ENCODE measurements at places on chromosomes 3 and 15.
A peak's percentile ranks its signal among the peaks of the same experiment; 100 is the strongest.

DNA sequence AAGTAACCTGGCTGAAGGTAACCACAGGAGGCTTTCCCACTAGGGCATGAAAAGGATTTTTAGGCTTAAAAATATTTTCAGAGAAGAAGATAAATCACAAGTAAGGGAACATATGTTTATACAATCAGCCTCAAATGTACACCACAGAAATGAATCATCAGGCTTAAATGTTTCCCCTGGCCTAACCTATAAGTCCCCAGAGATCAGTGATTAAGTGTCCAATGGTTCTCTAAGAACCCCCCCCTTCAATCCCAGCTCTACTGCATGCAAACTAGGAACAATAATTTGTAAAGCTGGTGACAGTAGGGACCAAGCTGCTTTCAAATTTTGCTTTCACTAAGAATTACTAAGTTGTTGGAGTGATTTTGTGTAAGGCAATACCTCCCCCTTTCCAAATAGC lies 431.6 kb upstream of the LMCD1 start:
- no peak for DNase-seq

DNA sequence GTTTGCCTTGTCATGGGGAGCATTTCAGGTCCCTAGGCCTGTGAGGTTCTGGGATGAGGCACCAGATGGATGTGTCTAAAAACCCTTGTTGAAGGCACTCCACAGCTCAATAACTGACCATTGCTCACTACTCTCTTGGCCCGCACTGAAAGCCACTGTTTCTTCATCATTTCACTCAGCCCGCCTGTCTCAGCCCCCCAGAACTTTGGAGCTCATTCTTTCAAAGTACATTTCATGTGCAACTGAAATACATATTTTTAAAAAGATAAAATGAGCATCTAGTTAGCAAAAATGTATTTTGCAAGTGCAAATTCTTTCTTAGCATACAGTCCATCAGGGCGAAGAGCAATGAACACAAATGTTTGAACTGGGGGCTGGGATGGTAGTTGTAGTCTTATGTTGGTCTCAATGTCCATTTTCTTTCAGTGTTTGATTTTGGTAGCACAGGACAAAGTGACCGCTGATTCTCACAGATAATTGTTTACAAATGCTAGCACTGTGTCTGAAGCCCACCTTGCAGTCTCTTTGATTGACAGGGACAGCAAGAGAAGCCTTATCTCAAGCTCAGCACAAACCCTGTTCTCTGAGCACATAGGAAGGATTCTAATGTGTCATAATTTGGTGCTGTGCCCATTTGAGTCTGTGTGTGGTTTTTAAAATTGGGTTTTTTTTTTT lies 19.6 kb downstream of the HEMK1 start:
- DNase-seq = no peak

DNA sequence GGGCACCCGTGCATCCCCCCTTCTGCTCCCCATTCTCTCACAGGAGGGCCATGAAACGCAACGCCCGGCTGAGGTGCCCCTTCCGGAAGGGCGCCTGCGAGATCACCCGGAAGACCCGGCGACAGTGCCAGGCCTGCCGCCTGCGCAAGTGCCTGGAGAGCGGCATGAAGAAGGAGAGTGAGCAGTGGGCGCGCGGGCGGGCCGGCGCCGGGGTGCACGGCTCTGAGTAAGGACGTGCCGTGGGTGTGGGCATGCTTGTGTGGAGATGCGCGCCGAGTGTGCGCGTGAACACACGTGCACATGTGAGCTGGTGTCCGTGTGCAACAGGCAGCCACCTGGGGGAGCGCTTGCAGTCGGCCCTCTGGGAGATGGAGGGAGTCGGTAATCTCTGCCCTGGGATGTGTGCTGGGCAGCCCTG lies 28.1 kb downstream of the NR1I2 start:
- DNase-seq = peak; percentile 47

- DNase-seq = no peak
Measured at GRCh38 chr3:100096866-100097265, 17.4 kb downstream of the FILIP1L start.

- no peak for DNase-seq
Measured at GRCh38 chr15:76863123-76863522, 42.0 kb downstream of the SCAPER start.

DNA sequence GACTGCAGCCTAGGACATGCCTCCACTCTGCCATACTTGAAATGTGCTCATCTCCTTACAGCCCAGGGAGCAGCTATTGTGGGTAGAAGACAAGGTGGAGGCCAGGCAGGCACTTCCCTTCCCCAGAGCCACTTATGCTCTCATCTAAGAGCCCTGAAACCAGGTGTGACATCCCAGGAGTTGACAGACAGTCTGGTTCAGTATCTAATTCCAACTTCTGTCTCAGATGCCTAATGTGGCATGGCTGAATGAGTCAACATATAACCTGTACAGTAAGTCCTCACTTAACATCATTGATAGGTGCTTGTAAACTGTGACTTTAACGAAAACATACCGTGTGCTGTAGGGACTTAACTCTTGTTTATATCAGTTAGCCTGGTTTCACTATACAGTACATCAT lies 1.2 kb upstream of the CAPN3 start:
- DNase-seq = no peak

- DNase-seq = no peak
Measured at GRCh38 chr15:77895742-77896141, 181.8 kb downstream of the TBC1D2B start.

- no peak for DNase-seq
Measured at GRCh38 chr3:188739511-188739910, 432.3 kb upstream of the TPRG1 start.

GRCh38 chr3:62318752-62319569 lies 54.4 kb downstream of the FEZF2 start:
- peak; percentile 64 for DNase-seq

DNA sequence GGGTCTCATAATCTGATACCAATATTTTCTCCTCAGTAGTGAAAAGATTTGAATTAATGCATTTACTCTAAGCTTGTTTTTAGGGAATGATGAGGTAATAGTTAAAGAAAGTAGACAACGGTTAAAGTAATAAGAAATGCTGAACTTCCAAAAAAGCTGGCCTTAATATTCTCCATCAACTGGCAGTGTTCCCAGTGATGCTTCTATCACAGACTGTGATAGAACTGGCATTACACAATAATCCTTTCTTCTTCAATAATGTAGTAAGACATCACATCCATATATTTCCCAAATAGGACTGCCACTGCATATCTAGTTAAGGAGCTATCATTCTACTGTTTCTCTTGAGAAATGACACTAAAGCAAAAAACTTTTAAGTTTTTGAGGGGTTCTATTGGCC lies 188.7 kb downstream of the IL5RA start:
- no peak for DNase-seq

DNA sequence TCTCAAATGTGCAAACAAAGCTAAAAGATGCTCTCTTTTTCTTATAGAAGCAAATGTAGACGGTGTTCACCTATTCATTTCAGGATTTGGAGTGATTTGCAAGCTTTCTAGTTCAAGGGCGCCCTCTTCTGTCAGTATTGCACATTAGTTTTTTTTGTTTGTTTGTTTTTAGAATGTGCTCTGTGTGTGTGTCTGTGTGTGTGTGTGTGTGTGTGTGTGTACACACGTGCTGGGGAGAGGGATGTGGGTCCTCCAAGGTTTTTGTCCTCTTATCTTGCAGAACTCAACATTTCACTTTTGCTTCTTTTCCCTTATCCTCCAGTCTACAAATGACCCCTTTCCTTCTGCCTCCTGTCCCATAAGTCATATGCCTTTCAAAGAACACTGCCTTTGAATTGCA lies 23.5 kb downstream of the DNAH1 start:
- DNase-seq = peak; percentile 11

DNA sequence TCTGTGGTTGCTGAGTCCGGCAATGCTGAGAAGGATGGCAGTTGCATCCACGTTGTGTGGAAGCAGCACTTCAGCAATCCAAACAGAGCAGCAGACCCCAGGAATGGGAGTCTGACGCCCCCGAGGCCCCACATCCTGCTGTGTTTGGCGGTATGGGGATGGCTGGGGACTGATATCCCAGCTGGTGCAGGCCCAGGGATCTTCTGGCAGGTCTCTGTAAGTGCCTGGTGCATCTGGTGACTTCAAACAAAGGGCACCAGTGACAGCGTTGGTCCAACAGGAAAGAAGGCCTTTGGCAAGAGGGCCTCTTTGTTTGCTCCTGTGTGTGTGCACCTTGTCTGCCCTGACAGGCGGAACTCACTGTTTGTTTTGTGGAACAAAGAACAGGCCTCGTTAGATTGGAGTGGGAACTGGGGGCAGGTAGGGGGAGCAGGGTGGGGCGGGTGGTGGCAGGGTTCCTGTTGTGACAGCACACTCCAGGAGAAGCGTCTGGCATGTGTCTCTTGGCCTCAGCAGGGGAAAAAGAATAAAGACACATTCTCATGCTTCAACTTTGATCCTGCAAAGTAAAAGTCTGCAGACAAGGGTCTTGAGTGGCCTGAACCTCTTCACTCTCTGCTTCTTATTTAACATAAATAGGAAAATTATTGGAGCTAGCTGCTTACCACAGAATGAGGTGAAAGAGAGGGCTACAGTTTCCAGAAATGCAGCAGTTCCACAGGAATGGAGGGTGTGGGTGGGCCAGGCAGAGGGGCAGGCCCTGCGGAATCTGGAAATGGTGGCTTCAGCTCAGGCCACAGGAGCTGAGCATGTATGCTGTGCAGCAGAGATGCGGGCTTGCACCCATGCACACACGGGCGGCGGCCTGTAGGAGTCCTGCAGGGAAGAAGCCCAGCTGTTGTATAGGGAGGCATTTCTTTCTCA lies 94.5 kb upstream of the MYZAP start:
- DNase-seq = peak; percentile 95

GRCh38 chr3:126132751-126133511 lies 47.5 kb downstream of the ALDH1L1 start:
- no peak for DNase-seq

DNA sequence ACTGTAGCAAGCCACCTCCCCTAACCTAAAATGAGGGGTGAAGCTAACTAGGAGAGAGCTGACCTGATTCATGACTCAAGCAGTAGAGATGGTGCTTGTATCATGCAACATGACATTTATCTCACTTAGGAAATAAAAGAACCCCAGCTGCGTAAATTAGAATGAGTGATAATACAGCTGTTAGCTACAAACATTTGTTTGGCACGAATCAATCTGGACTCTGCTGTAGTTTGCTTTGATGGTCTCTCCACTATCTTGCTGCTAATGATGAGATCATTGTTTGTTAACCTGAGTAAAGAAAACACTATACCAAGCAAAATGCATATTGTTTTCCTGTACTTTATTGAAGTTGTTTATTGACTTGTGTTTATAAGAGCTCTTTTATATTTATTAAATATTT lies 92.6 kb downstream of the ALDH1A2 start:
- DNase-seq = no peak

DNA sequence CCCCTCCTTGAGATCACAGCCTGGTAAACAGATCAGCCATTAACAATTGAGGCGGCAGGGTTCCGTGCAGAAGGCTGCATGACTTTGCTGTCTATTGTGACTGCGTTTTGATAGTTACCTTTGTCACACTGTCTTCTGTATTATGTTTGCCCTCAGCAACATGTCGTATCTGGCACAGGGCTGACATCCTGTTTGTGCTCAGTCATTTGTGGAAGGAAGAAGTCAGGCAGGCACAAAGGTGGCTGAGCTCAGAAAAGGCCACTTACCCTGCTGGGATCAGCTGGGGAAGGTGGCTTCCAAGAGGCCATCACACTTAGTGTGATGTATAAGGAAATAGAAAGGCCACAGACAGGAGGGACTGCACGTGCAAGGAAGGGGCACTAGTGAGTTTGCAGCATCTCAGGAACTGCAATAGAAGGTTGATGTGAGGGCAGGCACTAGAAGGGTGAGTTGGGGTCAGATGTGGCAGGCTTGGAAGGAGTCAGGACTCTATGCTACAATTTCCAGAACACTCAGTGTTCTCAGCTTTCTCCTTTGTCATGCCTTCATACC lies 13.4 kb downstream of the PML start:
- peak; percentile 5 for DNase-seq

GRCh38 chr15:84799511-84800187 lies 17.5 kb upstream of the ALPK3 start:
- no peak for DNase-seq

- no peak for DNase-seq
Measured at GRCh38 chr3:119343719-119344118, 49.5 kb downstream of the ARHGAP31 start.

- no peak for DNase-seq
Measured at GRCh38 chr3:21294768-21295167, 456.2 kb downstream of the ZNF385D start.

- no peak for DNase-seq
Measured at GRCh38 chr15:89131731-89132130, 43.5 kb downstream of the ABHD2 start.

DNA sequence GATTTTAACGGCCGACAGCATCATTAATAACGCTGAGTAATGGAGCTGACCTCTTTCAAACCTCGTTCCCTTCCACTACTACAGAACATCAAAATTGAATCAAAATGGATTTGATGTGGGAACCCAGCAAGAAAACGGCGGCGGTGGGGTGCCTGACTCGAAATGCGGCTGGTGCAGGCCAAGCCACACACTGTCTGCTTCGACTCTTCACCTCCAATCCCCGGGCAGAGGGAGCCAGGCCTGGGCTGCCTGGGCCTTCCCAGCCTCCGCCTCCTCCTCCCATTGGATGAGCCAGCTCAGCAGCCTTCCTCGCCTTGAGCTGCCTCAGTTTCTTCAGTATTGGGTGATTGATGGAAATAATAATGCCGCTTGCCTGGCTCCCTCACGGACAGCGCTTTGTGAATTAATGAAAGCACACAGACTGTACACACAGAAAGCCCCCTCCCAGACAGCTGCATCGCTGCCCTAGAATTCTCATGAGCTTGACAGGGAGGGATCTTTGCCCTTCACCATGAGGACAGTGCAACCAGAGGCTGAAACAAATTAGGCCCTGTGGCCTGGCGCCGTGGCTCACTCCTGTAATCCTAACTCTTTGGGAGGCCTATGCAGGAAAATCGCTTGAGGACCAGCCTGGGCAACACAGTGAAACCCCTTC lies 11.4 kb upstream of the MEGF11 start:
- DNase-seq = no peak

DNA sequence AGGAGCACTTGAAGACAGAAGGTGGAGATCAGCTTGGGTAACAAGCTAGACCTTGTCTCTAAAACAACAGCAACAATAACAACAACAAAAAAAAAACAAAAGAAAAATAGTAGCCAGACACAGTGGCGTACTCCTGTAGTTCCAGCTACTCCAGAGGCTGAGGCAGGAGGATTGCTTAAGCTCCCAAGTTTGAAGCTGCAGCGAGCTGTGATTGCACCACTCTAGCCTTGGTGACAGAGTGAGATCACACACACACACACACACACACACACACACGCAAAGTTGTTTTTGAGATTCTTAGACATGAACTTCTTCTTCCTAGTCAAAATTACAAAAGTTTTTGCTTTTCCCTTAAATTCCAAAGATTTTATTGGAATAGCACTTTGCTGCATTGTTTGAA lies 93.0 kb upstream of the IGSF10 start:
- DNase-seq = no peak

All from DMS153 (cell line).